ENCODE measurements at places on chromosomes 7 and 10. TPM values are rescaled to one million over a fixed set of nuclear protein-coding genes. Genes with fewer than 3 reads are reported as not detected.

DNA sequence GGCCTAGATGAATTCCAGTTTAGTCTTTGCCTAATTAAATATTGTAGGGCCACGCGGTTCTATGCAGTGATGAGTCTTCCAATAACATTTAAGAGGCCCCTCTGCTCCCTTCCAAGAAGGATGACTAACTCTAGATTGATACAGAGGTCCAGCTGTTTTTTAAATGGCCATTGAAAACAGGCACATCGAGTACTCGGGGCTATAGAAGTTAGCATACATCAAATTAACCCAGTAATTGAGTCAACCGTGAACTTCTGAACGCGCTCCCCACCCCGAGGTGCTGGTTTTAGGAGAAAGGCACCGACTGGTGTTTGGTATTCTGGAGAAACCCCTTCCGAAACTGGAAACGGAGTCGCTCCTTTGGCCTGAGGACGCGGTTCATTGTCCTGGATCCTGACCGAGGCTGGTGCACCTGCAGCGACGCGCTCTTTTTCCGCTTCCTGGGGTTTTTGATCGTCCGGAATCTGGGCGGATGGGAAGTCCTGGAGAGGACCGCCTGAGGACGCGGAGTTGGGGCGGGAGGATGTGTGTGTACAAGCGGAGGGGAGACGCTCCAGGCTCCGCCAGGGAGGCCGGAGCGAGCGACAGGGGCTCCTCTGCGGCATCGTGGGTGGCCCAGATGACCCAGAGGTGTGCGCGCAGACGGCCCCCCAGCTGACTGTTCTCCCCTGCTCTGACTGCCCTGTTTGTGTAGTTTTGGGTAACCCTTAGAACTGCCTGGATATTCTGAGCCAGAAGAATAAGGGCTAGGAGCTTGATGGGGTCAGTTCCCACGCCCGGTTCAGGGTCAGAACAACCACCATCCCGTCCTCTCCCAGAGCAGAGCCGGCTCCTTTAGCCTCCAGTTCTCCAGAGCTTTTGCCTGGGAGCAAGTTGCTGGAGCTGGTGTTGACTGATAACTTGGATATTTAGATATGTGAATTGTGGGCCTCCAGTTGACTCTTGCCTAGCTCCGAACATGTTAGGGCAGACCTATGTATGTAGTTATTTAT is 711 bp downstream of the FAM221A start:
- no peak for DNase-seq

The MOGAT3 gene
- not detected for total RNA-seq

The TOMM7 gene
- total RNA-seq, result 256 TPM

The DGKB gene
- total RNA-seq, result 0.57 TPM

GRCh38 chr10:102605712-102606111 is 38.6 kb upstream of the TRIM8 start:
- no peak for DNase-seq

DNA sequence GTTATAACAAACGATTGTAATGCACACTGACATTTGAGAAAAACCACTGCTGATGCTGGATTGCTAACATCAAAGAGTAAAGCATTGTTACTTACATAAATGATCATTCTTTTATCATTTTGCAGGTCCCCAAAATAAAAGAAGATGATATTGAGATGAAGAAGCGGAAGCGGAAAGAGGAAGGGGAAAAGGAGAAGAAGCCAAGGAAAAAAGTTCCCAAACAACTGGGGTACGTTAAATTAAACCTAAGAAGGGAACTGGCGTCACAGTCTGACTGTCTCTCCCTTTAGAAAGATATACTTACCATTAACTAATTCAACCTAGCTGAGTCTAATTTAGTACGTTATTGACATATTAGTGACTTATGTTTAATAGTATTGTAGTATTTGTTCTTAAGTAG is 28.1 kb downstream of the UBN2 start:
- no peak for DNase-seq
